ENCODE measurements at places on chromosomes 3 and 15. TPM values are rescaled to one million over a fixed set of nuclear protein-coding genes. Genes with fewer than 3 reads are reported as not detected.

- no peak overlapping the region for H3K4me3 ChIP-seq
- DNase-seq: peak; percentile 64
- no peaks in the 10 kb centered on the region for H3K4me1 ChIP-seq
- H3K36me3 ChIP-seq: no peaks in the 10 kb centered on the region
- H3K27me3 ChIP-seq: peaks cover 14% of the 10 kb centered on the region
- H3K27ac ChIP-seq: no peak overlapping the region
Measured at GRCh38 chr3:46705022-46705530, 3.9 kb downstream of the TMIE start.

DNA sequence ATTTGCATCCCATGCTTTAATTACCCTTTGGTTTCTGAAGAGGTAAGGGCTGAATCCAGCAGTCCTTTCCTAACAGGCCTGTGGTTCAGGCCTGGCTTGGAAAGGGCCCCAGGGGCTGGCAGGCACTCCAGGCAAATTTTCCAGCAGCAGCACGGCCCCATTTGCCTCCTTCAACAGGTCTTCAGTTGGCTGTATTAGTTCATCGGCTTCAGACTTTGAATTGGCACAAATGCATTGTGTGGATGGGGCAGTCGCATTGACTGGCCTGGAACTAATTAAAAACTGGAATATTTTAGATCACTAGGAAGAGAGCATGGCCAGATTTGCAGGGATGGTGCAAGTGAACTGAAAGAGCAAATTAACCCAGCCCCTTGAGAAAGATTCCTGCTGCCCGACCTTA is 207.8 kb upstream of the MCTP2 start:
- H3K4me1 ChIP-seq: no peaks in the 10 kb centered on the region
- no peak for DNase-seq
- no peak overlapping the region for H3K27ac ChIP-seq

DNA sequence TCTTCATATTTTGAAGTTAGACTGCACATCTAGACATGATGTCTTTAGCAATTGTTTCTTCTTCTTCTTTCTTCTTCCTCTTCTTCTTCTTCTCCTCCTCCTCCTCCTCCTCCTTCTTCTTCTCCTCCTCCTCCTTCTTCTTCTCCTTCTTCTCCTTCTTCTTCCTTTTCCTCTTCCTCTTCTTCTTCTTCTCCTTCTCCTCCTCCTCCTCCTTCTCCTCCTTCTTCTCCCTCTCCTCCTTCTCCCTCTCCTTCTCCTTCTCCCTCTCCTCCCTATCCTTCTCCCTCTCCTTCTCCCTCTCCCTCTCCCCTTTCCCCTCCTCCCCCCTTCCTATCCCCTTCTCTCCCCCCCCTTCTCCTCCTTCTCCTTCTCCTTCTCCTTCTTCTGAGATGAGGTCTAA is 21.9 kb downstream of the TCF12 start:
- H3K36me3 ChIP-seq: peaks cover 13% of the 10 kb centered on the region
- H3K27me3 ChIP-seq: no peaks in the 10 kb centered on the region
- no peak overlapping the region for H3K4me3 ChIP-seq
- peaks cover 55% of the 10 kb centered on the region for H3K4me1 ChIP-seq

The CCDC33 gene
- not detected for polyA plus RNA-seq

GRCh38 chr3:146539315-146539714 is 5.1 kb downstream of the PLSCR1 start:
- H3K36me3 ChIP-seq: peaks cover 7% of the 10 kb centered on the region
- H3K27me3 ChIP-seq: no peaks in the 10 kb centered on the region
- H3K27ac ChIP-seq: no peak overlapping the region
- no peak overlapping the region for H3K4me3 ChIP-seq
- H3K4me1 ChIP-seq: peaks cover 39% of the 10 kb centered on the region

The GP9 gene
- polyA plus RNA-seq: 6.8 TPM

DNA sequence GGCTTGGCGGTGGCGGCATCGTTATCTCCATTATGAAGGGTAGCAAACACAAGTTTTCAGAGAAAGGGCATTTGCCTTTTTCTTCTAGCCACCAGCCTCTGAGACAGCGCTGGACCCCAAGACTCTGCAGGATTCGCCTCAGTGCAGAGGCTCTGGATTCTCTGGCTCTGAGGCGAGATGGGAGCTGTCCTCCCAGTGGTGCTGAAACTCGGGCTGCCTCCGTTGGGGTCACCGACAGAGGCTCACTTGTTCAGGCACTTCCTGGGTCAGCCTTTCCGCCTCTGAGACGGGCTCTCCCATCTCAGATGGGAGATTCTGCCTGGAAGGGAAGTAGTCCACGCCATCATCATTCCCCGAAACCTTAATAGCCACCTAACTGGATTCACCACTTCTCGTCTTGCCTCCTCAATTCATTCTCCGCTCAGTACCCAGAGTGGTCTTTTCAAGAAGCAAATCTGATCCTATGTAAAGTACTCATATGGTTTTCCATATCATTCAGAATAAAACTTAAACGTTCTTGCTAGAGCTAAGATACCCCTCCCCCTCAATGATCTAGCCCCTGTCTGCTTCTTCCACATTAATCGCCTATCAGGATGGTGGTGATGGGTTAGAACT is 76.9 kb downstream of the RHCG start:
- no peaks in the 10 kb centered on the region for H3K36me3 ChIP-seq
- H3K27ac ChIP-seq: no peak overlapping the region
- H3K4me1 ChIP-seq: peaks cover 13% of the 10 kb centered on the region

DNA sequence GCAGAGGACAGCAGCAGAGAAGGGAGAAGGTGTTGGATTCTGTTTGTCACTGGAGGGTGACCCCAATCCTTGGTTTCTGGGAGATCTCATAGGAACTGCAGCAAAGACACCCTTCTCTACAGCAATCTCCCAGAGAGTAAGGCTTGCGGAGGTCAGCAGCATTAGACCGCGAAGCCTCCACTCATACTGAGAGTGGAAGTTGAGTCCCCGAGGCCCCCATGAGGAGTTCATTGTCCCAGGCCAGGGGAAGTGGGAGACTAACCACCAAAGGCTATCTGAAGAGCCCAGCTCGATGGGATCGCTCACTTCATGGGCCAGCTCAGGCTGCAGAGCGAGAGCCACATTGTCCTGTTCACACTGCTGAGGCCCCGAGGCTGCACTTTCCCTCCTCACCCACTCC is 44.6 kb downstream of the GLDN start:
- no peak overlapping the region for H3K4me3 ChIP-seq
- H3K27me3 ChIP-seq: peaks cover 11% of the 10 kb centered on the region
- H3K4me1 ChIP-seq: peaks cover 8% of the 10 kb centered on the region
- no peak overlapping the region for H3K27ac ChIP-seq
- no peak for DNase-seq

The CCR9 gene
- 4.5 TPM for polyA plus RNA-seq

GRCh38 chr3:49024449-49024848 is 2.5 kb downstream of the NDUFAF3 start:
- no peaks in the 10 kb centered on the region for H3K36me3 ChIP-seq
- peak overlapping the region; percentile 24 for H3K27ac ChIP-seq
- DNase-seq: no peak
- H3K4me3 ChIP-seq: peak overlapping the region; percentile 70

DNA sequence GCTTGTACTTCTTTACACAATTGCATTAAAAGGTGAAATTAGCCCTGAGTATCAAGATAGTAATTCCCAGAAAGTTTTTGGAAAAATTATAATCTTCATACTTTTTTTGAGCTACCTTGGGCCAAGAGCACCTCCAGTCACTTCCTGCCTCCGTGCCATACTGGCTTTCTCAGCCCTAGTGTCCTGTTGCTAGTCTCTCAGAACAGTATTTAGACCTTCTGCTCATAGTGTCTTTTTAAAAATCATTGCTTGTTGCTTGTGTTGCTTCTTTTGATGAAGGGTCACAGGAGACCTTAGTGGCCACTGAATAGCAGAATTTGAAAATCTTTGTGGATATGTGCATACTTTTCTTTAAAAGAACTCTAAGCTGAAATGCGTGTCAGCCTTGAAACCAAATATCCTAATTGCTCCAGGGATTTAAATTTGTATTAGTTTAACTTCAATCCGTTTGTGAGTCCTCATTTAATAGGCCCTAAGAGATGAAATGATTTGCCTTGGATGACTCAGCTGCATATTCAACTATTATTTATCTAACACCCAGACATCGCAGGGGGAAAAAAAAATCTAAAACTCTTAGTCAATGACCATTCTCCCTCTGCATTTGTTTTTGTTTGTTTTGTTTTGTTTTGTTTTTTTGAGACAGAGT is 29.1 kb upstream of the LXN start:
- H3K36me3 ChIP-seq: peaks cover 20% of the 10 kb centered on the region
- no peak for DNase-seq
- no peaks in the 10 kb centered on the region for H3K27me3 ChIP-seq
- no peak overlapping the region for H3K4me3 ChIP-seq

- H3K27ac ChIP-seq: no peak overlapping the region
- no peak overlapping the region for H3K4me3 ChIP-seq
- no peaks in the 10 kb centered on the region for H3K36me3 ChIP-seq
- H3K27me3 ChIP-seq: no peaks in the 10 kb centered on the region
Measured at GRCh38 chr15:71180986-71181853, 65.9 kb downstream of the THSD4 start.

Data from naive B cell (primary cell).